Activated CD4-positive, alpha-beta T cell treated with anti-CD3 and anti-CD28 coated beads for 36 hours (primary cell): ENCODE measurements at places on chromosomes 3 and 15. TPM values are rescaled to one million over a fixed set of nuclear protein-coding genes. Genes with fewer than 3 reads are reported as not detected.

Gene TMEM40
- not detected for total RNA-seq

Gene ANKRD34C
- not detected for total RNA-seq

- no peaks in the 10 kb centered on the region for H3K27me3 ChIP-seq
- no peak for DNase-seq
- H3K4me3 ChIP-seq: no peak overlapping the region
- H3K27ac ChIP-seq: no peak overlapping the region
- no peaks in the 10 kb centered on the region for H3K4me1 ChIP-seq
These were observed 483.3 kb downstream of the TUSC7 start for GRCh38 chr3:117192888-117193287.

- no peak overlapping the region for H3K4me3 ChIP-seq
- H3K27me3 ChIP-seq: no peaks in the 10 kb centered on the region
- H3K27ac ChIP-seq: peak overlapping the region; percentile 58
- DNase-seq: no peak
- no peaks in the 10 kb centered on the region for H3K36me3 ChIP-seq
- peaks cover 47% of the 10 kb centered on the region for H3K4me1 ChIP-seq
These were observed 85.4 kb downstream of the IGSF11 start for GRCh38 chr3:118949113-118949760.

DNA sequence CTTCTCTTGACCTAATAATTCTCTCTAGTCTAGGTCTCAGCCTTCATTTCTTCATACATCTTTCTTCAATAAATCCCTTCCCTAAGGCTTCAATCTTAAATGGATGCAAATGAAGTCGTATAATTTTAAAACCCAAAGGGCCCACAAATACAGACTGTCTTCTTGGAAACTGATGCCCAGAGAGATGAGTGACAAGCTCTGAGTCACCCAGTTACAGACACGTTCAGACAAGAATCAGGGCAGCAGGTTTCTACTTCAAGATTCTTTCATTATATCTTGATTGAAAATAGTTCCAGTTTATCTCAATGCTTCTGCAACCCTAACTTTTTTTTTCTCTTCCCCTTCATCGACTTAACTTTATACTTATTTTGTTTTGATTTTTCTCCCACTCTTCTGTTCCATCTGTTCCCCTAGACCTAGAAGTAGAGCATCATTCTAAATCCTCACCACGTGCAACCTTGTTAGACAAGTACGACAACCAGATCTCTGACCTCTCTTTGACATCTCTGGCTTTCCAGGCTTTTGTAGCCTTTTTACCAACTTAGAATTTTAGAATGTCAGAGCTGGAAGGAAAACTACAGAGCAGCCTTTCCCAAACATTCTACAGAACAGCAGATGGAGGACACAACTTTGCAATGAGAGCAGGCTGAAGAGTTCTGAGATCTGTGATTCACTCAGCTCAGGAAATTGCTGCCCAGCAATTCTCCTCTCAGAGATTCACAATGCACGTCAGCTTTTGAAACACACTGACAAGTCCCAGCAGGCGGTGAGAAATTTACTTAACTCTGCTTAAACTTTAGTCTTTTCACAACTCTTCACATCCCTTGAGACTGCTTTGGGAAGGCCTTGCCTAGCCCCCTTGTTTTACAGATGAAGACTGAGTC, 25.3 kb downstream of the NCEH1 start:
- H3K4me1 ChIP-seq: peaks cover 12% of the 10 kb centered on the region
- H3K36me3 ChIP-seq: no peaks in the 10 kb centered on the region
- no peaks in the 10 kb centered on the region for H3K27me3 ChIP-seq
- peak overlapping the region; percentile 48 for H3K27ac ChIP-seq
- no peak overlapping the region for H3K4me3 ChIP-seq

- no peak for DNase-seq
- H3K36me3 ChIP-seq: no peaks in the 10 kb centered on the region
- H3K27ac ChIP-seq: no peak overlapping the region
- H3K4me1 ChIP-seq: no peaks in the 10 kb centered on the region
These were observed 207.4 kb downstream of the OPA1 start for GRCh38 chr3:193800138-193801043.
